Left lung (tissue), 14 donors: ENCODE measurements at places on chromosomes 11 and 22. TPM values are rescaled to one million over a fixed set of nuclear protein-coding genes. Genes with fewer than 3 reads are reported as not detected.

The GAL gene
- not detected for polyA plus RNA-seq

DNA sequence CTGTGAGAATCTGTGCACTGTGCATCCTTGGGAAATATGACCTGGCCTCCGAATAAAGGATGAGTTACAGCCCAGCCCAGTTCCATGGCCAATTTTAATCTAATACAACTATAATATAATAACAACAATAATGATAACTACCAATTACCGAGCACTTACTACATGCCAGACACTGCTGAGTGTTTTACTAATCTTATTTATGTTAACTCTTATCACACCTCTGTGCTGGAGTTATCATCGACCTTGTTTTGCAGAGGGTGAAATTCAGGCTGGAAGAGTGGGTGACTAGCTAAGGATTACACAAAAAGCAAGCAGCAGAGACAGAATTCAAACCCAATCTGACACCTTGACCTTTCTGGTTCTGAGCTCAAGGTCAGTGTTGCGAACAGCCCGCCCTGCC is 83.9 kb downstream of the GALNT18 start:
- no peak for DNase-seq

- DNase-seq = no peak
Observed at GRCh38 chr11:22536071-22536470, 89.6 kb downstream of the FANCF start.

The FDX1 gene
- 16.0 TPM for polyA plus RNA-seq

The APOA1 gene
- 13.4 TPM for polyA plus RNA-seq

DNA sequence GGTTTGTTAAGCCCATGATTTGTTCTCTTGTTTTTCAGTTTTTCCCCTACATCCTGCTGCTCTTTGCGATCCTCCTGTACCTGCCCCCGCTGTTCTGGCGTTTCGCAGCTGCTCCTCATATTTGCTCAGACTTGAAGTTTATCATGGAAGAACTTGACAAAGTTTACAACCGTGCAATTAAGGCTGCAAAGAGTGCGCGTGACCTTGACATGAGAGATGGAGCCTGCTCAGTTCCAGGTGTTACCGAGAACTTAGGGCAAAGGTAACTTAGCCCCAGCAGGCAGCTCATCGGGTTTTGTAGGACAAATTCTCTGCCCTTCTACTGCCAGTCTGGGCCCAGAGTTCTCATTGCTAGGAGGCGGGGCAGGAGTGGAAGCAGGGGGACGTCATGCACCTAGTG is 49.7 kb downstream of the PANX1 start:
- no peak for DNase-seq

DNA sequence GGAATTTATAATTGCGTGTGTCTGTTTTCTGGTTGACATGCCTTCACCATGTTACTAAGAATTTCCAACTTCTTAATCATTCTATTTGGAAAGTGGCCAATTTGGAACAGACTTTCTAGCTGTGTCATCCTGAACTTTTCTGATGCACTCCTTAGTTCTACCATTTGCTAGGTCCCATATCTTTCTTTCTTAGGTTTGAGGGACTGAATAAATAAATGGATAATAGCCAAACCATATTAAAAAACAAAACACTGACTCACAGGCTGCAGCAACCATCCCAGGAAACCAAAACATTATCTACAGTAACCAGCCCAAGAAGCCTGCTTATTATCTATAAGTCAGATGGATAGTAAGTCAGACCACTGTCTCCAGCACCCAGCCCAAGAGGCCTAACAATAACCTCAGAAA is 57.5 kb upstream of the PLET1 start:
- DNase-seq = no peak

- DNase-seq = no peak
Observed at GRCh38 chr11:9187616-9188015, 77.5 kb downstream of the DENND5A start.

The ABCC8 gene
- polyA plus RNA-seq = 8.3 TPM

GRCh38 chr11:6321961-6322362 is 1.7 kb upstream of the CAVIN3 start:
- DNase-seq = no peak

DNA sequence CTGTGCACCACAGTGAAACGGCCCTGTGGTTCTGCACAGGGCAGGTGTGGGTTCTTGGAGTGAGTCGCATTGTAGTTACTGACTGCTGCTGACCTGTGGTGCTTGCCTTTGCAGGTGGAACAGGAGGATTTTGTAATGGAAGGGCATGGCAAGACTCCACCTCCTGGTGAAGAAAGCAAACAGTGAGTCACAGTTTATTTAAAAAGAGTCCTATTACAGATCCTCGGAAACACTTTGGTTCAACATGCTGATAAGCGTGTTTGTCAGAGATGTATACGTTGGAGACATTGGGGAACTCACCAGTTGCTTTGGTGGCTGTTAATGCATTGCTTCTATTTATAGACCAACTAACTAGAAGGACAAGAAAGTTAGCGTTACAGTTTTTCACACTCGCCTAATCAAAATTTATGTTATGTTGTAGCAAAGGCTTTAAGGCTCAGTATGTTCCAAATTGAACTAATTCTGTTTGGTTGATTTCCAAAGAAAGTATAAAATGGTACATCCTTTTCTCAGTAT is 21.7 kb upstream of the TNRC6B start:
- DNase-seq = peak; percentile 47

GRCh38 chr22:26463101-26463661 is 20.4 kb downstream of the HPS4 start:
- DNase-seq = no peak

GRCh38 chr11:44071157-44071556 is 5.1 kb downstream of the ACCS start:
- no peak for DNase-seq

GRCh38 chr11:119904531-119905035 is 175.6 kb upstream of the NECTIN1 start:
- no peak for DNase-seq

The ARHGAP8 gene
- 22.5 TPM for polyA plus RNA-seq

The RNASEH2C gene
- polyA plus RNA-seq = 35.1 TPM

The ACRV1 gene
- 0.84 TPM for polyA plus RNA-seq

The YPEL1 gene
- 20.9 TPM for polyA plus RNA-seq

The TMEM135 gene
- polyA plus RNA-seq = 33.4 TPM

DNA sequence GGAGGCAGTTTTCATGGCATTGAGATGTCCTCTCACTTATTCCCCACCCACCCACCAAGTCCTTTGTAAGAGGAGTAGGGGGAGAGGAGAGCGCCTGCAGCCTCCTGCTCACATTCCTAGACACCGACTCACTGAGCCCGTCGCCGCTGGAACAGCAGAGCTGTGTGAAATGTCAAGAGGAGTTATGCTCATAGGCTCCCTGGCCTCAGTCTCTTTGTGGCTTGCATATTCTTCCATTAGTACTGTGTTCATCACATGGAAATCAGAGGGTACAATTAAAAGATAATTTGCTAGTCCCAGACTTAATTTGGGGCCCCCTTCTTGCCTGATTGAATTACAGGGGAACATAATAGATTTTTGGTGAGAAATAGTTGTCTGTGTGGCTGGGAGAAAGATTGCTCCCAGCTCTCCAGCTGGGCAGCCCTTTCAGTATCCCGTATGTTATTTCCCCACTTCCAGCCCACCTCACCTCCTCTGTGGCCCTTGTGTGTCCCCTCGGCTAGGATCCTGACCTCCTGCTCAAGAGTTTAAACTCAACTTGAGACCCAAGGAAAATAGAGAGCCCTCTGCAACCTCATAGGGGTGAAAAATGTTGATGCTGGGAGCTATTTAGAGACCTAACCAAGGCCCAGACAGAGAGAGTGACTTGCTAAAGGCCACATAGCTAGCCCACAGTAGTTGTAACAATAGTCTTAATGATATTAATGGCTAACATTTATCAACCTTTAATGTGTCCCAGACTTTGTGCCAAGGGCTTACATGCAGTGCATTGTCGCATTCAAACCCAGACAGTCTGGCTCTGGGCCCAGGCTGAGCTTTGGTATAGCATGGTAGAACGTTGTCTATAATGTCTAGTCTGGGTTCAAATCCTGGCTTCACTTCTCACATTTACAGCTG is 32.2 kb downstream of the LIMK2 start:
- no peak for DNase-seq

GRCh38 chr11:66547662-66548009 is 933 bp downstream of the ACTN3 start:
- no peak for DNase-seq

The ETS1 gene
- 129 TPM for polyA plus RNA-seq

DNA sequence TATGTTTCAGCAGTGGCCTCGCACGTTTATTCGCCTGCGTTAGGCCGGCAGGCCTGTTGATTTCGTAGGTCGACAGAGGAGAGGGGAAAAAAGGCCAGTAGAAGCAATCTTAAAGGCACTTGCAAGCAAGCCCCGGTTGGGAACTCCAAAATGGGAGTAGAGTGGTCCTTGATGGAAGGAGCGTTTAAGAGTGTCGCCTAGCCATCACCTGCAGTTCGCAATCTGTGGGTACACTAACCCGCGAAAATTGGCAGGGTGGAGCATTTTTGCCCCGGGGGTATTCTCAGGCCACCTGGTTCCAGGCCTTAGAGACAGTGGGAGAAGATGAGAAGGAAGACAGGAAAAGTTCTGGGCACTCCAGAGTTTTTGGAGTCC is 1.1 kb downstream of the EWSR1 start:
- DNase-seq = no peak

DNA sequence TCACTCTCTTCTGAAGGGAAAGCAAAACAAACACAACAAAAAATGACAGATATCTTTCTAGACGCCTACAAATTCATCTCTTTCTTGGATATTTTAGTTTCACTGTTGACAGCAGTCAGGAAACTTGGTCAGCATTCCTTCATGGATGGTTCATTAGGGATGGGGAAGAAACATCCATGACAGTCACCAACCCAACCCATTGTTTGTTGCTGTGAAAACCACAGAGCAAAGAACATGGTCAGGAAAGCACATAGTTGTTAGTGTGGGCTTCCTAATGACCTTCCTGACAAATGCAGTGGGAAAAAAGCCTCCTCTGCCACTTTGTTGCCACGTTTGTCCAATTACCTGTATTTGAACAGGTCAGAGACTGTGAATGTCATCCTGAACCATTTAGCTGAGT is 139.8 kb upstream of the SNX19 start:
- no peak for DNase-seq

The CCDC116 gene
- polyA plus RNA-seq = 0.66 TPM
